ENCODE measurements at places on chromosomes 12 and 14.

DNA sequence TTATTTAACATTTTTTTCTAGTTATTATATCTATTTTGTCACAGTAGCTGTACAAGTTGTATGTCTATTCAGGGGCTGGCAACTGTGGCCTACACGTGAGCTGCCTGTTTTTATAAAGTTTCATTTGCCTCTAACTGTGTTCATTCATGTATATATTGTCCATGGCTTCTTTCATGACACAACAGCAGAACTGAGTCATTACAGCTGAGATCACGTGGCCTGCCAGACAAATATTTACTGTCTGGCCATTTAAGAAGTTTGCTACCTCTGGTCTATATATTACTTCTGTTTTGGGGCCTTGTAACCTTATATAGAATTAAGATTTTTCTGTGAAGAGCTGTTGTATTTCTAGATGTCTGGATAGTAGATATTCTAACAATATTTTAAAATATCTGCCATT, 37.9 kb downstream of the KIAA0586 start:
- no peak for DNase-seq

- DNase-seq = no peak
These were observed 97.3 kb upstream of the BCL2L14 start for GRCh38 chr12:11973396-11973795.

GRCh38 chr12:131683266-131684014, 27.4 kb upstream of the SFSWAP start:
- no peak for DNase-seq

- no peak for DNase-seq
These were observed 6.9 kb upstream of the CREBL2 start for GRCh38 chr12:12604740-12605139.

- no peak for DNase-seq
These were observed 31.9 kb upstream of the PAPOLA start for GRCh38 chr14:96470331-96470730.

GRCh38 chr12:104374806-104375205, 71.3 kb downstream of the EID3 start:
- no peak for DNase-seq

DNA sequence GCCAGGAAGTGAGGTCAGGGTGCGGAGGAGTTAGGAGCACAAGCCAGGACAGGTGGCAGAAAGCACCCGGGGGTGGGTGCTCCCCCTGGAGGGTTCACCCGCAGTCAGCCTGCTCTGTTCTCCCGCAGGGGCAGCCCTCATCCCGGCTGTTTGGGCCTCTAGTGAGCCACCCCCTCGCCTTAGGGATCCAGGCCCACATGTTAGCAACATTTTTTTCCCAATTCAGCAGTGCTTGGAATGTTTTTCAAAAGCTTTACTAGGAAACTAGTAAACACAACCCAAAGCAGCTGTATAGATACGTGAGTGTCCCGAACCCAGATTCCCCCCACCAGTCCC, 28.5 kb upstream of the NXPH4 start:
- DNase-seq = no peak

- DNase-seq = no peak
These were observed 196.2 kb downstream of the SLC38A4 start for GRCh38 chr12:46629331-46630229.

GRCh38 chr14:90303473-90303872, 28.3 kb downstream of the NRDE2 start:
- DNase-seq = no peak

DNA sequence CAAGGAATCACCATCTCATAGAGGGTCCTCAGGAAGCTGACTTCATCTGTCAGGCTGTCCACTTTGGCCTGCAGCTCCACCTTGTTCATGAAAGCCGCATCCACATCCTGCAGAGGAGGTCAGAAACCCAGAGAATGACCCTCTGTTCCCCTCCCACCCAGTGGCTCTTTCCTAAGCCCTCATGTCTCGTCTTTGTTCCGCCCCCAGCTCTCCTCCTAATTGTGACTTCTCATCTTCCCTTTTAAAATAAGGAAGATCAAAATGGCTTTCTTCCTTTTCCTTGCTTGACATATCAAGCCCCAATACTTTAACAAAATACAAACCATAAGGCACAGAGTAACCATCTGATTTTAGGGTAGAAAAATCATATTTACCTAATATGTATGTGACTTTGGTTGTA, 4.4 kb downstream of the KRT76 start:
- DNase-seq = no peak

- no peak for DNase-seq
These were observed 660.9 kb upstream of the MGAT4C start for GRCh38 chr12:86917121-86917520.

GRCh38 chr12:93085383-93086287, 156.5 kb upstream of the EEA1 start:
- no peak for DNase-seq

DNA sequence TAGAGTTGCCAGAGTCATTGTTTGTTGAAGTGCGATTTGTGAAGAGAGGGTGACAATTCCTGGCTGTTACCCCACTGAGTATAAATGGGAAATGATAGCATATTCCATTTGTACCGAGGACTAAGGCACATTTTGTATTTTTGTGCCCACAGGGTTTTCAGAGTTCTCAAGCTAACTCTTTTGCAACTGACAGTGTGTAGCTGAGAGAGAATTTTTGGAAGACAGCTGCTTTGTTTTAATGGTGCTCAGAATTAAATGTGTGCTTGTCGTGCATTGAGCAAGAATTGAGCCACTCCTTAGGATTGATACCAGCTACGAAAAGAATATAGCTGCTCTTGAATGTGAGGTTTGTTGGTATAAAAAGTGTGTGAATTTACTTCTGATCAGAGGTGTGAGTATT, 21.7 kb downstream of the ANKRD13A start:
- DNase-seq = no peak

- DNase-seq = no peak
These were observed 935 bp upstream of the CRIP1 start for GRCh38 chr14:105485739-105486162.

GRCh38 chr14:97866195-97866594, 1069.0 kb downstream of the VRK1 start:
- DNase-seq = no peak

GRCh38 chr14:101654051-101654450, 92.8 kb downstream of the DIO3 start:
- DNase-seq = no peak

Data from CMK (cell line).